Activated gamma-delta T cell (primary cell): ENCODE measurements at places on chromosomes 7 and 10.

DNA sequence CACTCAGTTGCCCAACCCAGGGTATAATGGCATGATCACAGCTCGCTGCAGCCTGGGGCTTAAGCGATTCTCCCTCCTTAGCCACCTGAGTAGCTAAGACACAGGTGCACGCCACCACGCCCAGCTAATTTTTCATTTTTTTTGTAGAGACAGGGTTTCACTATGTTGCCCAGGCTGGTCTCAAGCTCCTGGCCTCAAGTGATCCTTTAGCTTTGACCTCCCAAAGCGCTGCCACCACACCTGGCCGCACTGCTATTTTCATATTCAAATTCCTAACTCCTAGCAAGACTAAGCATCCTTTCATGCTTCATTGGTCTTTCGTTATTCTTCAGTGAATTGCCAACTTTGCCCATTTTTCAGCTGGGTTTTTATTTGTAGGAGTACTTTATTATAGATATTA, 30.4 kb upstream of the DAGLB start:
- no peak for DNase-seq

DNA sequence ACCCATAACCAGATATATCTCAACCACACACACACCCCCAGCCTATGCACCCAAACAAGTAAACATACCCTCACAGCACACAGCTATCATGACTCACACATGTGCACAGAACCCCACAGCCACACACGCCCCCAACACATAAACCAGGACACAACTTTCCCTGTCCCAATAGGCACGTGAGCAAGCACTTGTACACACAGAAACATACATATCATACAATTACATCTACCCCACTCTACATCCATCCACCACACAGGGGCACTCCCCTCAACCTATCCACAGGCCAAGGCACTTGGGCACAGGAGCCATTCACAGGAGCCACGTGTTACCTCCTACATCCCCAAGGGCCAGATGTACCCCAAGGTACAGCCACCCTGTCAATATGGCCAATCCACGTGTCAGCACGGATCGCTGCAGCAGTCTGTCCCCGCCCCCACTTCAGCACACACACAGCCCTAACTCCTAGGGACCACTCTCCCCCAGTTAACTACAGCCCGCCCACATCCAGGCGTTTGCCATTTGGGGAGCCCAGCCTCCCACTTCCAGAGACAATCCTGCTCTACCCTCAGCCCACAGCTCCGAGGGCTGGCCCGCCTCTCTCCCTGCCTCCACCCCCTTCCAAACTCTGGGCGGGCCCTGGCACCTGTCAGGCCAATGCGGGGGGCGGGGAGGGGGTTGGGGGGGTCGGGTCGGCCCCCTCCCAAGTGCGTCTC, 163.5 kb downstream of the SH3PXD2A start:
- DNase-seq = no peak

GRCh38 chr7:27759491-27759890, 19.5 kb downstream of the TAX1BP1 start:
- no peak for DNase-seq

GRCh38 chr10:71060476-71061426, 151.6 kb upstream of the UNC5B start:
- DNase-seq = no peak

DNA sequence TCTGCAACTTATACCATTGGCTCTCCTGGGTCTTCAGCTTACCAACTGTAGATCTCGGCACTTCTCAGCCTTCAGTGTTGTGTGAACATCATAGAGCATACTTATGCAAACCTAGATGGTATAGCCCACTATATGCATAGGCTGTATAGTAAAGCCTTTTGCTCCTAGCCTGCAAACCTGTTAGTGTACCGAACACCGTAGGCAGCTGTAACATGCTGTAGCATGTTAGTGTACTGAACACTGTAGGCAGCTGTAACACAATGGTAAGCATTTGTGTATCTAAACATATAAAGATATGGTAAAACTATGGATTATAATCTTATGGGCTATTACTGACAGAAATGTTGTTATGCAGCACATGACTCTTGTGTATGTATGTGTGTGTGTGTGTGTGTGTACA, 256.9 kb downstream of the WDR11 start:
- no peak for DNase-seq

GRCh38 chr7:81584667-81585066, 185.2 kb downstream of the HGF start:
- no peak for DNase-seq

- DNase-seq = no peak
Observed at GRCh38 chr7:123604739-123605138, 3.1 kb downstream of the ASB15 start.

- no peak for DNase-seq
Observed at GRCh38 chr7:42662862-42663261, 249.0 kb downstream of the C7orf25 start.

DNA sequence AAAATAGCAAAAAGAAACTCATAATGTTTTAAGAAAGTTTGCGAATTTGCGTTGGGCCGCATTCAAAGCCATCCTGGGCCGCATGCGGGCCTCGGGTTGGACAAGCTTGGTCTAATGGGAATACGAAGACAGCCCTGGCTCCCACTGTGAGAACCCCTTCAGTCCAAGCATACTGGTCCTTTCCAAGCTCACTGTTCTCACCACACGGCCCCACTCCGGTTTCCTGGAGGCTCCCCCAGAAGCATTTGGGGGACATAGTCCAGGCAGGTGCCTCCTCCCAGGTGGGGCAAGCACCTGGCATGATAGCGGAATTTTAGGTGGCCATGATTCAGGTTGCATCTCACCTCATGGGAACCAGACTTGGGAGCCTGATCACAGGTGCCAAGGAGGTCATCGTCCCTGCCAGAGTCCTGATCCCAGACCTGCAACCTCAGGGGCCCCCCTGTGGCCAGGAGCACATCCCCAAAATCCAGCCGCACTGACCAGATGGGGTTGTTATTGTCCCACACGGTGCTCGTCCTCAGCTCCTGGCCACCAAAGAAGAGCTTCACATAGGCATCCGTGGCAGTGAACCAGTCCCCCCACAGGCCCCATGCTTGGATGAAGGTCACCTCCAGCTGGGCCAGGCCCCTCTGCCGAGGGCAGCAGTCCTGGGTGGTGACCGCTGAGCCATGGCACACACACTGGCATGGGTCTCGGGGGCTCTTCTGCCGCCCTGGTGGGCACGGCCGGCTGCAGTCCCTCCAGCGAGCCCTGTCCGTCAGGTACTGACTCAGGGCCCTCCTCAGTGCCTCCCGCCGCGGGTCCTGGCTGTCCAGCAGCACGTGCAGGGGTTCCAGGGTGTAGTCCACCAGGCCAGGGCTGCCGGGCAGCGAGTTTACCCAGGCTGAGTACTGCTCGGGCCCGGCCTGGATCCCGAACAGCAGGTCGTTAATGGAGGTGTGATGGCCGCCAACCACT, 4.4 kb downstream of the PRF1 start:
- no peak for DNase-seq

- no peak for DNase-seq
Observed at GRCh38 chr10:123101872-123102271, 33.9 kb upstream of the HMX3 start.

DNA sequence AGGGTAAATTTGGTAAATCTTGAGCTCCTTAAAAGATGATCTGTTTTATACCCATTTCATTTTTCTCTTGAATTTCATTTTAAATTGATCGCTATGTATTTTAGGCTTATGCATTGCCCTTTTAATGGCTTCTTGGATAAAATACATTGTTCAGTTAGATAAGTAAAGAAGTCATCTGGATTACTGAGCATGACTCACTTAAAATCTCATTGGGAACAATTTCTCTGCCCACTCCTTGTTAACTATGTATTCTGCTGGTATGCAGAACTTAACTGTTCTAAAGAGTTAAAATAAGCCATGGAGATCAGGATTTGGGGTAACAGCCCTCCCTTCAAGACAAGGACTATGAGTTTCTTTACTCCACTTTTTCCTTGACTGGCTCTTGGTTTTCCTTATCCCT, 134.2 kb downstream of the SND1 start:
- DNase-seq = no peak
